ENCODE measurements at places on chromosomes 4 and X.

GRCh38 chr4:129668092-129668491, 572.1 kb downstream of the C4orf33 start:
- DNase-seq: no peak

DNA sequence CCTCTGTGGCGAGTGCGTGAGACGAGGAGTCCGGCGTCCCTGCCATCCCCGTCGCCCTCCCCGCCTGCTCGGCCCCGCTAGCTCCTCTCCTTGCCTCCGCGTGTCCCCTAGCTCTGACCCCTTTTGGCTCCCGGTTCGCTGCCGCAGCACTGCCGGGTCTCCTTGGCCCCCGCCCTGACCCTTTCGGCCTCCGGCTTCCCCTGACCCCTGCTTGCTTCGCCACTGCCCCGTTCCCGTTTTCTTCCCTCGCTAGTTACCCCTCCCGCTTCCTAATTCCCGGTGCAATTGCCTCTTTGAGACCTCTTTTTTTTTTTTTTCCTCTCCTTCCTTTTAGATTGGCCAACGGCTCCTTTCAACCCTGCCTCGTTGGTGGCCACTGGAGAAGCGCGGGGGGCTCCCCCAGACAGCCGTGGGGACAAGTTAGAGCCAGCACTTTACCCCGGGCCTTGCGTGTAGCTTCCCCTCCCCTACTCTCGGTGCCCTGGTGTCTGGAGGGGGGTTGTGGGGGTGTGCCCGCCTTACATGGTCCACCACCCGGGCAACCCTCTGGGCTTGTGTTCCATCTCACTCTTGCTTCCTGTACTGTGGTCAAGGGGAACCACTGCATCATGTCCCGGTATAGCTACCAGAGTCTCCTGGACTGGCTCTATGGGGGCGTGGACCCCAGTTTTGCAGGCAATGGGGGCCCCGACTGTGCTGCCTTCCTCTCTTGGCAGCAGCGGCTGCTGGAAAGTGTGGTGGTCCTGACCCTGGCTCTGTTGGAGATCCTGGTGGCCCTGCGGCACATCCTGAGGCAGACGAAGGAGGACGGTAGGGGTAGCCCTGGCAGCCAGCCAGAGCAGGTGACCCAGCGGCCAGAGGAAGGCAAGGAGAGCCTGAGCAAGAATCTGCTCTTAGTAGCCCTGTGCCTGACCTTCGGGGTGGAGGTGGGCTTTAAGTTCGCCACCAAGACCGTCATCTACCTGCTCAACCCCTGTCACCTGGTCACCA, 548 bp downstream of the TMEM164 start:
- DNase-seq: no peak

GRCh38 chrX:10006770-10007169, 39.6 kb downstream of the CLDN34 start:
- no peak for DNase-seq

DNA sequence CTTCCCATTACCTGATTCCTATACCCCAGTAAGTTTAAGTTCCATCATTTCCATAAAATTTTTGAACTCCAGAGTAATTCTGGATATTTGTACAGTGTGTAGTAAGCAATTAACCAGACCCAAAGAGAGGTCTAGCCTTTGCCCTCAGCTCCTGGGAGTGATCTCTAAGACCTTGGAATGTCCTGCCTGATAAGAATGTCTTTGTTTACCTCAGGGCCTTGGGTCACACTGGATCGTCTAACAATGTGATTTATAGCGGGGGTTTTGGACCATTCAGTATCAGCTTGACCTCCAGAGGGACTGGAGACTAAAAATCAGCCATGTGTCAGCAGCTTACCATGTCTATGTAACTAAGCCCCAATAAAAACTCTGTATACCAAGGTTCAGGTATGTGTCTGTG, 330.9 kb upstream of the PPP1R2C start:
- no peak for DNase-seq

DNA sequence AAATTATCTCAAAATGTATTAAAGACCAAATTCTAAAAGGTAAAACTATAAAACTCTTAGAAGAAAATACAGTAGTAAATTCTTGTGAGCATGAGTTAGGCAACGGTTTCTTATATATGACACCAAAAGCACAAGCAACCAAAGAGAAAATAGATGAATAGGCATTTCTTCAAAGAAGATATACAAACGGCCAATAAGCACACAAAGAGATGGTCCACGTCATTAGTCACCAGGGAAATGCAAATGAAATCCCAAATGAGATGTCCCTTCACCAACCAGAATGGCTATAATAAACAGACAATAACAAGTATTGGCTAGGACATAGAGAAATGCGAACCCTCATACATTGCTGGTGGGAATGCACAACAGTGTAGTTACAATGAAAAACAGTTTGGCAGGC, 44.6 kb downstream of the RAB33A start:
- DNase-seq: no peak

Data from NCI-H2081 (cell line).